ENCODE measurements at places on chromosomes 4 and X. TPM values are rescaled to one million over a fixed set of nuclear protein-coding genes. Genes with fewer than 3 reads are reported as not detected.

Gene USP17L26
- not detected for total RNA-seq

Gene KIT
- total RNA-seq: not detected

Gene SPINK2
- total RNA-seq: not detected

Gene EXOC1L
- not detected for total RNA-seq

Gene STK32B
- total RNA-seq: 22.0 TPM

Gene SUPT20HL1
- total RNA-seq: not detected

Gene TMEM184C
- total RNA-seq: 19.6 TPM

Gene SULT1E1
- not detected for total RNA-seq

Gene ZGRF1
- 2.9 TPM for total RNA-seq

Gene DMRTC1B
- 0.09 TPM for total RNA-seq

Gene AMER1
- 2.0 TPM for total RNA-seq

Gene TMPRSS11B
- not detected for total RNA-seq

Gene SERPINA7
- not detected for total RNA-seq

Measured in A549 treated with CpdA at 1 μM for 4 hours (cell line).